Activated T-helper 1 cell treated with Interleukin-2 at 50 U/mL for 16 hours (primary cell): ENCODE measurements at places on chromosomes 11 and 22.

- DNase-seq, result no peak
Measured at GRCh38 chr11:103453915-103454709, 344.9 kb downstream of the DYNC2H1 start.

GRCh38 chr22:17882162-17882561, 107.9 kb upstream of the BID start:
- no peak for DNase-seq

DNA sequence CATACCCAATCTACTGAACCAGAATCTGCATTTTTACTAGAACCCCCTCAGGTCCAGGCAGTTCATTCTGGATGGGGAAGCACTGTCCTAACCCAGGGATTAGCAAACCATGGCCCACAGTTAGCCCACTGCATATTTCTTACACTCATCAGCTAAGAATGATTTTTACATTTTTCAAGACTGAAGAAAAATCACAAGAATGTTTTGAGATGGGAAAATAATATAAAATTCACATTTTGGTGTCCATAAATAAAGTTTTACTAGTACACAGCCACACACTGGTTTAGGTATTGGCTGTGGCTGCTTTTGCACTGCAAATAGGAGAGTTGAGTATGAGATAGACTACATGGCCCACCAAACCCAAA, 59.4 kb downstream of the PPFIBP2 start:
- DNase-seq, result no peak

DNA sequence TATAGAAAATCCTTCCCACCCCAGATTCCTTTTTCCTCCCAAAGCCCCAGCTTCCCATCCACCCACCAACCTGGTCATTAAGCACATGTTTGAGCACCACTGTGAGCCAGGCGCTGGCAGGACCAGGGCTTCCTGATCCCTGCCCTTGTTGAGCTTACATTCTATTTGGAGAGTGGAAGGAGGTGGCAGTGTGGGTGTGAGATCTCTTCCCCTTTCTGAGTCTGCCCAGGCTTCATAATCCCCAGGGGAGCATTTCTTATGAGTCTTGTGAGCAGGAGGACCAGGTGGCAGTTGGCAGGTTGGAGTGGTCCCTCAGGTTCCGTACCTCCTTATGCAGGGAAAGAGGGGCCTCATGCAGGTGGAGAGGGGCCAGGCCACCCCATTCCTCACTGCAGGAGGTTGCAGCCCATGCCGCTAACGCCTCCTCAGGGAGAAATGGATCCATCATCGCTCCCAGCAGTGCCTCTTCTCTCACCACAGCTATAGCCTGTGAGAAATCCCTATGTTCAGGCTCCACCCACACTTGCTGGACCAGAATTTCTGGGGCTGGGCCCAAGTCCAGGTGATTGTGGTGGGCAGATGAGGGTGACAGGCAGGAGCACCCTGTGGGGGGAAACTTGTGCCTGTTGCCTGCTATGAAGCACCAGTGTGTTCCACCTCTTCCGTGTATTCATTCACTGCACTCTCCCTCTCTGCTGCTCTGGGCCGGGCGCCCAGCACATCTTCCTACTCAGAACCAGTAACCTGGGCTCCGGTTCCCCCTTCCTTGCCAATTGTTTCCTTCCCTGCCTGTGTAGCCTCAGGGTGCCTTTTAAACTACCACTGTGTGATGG, 23.5 kb downstream of the UBE2L3 start:
- no peak for DNase-seq

DNA sequence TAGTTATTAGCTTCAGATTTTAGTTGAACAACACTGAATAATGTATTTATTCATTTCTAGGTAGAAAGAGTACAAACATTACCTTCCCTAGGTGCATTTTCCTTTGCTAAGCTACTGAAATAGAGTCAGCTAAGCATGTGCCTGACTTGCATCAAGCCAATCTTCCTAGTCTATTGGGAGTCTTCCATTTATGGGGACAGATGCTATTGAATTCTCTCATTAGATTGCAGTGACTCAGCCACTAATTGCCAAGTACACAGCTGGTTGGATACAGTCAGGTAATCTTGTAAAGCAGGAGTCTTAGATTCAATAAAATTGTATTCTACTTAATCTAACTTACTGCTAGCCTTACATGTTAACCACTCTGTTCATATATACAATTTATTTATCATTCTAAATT, 55.2 kb upstream of the RPS13 start:
- no peak for DNase-seq

DNA sequence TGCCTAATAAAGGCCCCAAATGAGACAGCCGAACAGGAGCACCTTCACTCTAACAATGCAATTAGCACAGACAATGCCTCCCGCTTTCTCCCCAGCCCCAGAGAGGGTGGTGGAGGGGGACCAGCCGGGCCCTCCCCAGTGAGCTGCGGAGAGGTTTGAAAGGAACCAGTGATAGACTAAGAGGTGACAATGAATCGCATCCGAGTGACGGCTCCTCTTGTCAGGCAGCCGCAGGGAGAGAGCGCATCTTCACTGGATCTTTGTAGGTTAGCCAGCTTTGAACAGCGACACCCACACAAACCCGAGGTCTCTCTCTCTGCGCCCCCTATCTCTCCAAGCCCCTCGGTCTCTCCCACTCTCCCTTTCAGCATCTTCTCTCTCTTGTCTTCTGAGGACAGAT, 28.0 kb downstream of the FLRT1 start:
- DNase-seq, result no peak

GRCh38 chr11:79940165-79940564, 499.3 kb upstream of the TENM4 start:
- no peak for DNase-seq

DNA sequence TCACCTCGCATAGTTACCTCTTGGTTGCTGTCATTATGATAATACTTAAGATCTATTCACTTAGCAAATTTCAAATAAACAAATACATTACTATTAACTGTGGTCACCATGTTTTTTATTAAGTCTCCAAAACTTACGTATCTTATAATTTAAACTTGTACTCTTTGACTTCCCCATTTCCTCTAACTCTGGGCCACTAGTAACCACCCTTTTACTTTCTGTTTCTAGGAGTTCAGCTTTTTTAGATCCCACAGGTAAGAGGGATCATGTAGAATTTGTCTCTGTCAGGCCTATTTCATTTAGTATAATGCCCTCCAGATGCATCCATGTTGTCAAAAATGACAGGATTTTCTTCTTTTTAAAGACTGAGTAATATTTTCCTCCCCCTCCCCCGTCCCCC, 212.4 kb upstream of the C11orf87 start:
- DNase-seq, result no peak
